ENCODE measurements at places on chromosomes 6 and 20.
A peak's percentile ranks its signal among the peaks of the same experiment; 100 is the strongest.

DNA sequence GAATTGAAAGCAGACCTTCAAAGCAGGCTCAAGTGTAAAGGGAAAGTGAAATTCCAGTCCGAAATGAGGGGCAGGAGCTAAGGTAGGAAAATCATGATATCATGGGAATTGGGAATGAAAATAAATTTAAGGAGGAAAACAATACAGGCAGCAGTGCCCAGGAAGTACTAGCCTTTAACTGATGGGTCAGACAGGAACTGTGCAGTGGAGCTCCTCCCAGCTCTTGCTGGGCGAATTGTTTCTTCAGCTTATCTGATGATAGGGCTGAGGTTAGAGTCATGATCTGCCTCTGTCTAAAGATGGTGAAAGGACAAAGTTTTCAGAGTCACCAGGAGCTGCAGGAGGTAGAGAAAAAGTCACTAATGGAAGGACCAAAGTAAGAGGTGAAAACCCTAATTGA, 457.9 kb upstream of the PTCHD4 start:
- DNase-seq = no peak

DNA sequence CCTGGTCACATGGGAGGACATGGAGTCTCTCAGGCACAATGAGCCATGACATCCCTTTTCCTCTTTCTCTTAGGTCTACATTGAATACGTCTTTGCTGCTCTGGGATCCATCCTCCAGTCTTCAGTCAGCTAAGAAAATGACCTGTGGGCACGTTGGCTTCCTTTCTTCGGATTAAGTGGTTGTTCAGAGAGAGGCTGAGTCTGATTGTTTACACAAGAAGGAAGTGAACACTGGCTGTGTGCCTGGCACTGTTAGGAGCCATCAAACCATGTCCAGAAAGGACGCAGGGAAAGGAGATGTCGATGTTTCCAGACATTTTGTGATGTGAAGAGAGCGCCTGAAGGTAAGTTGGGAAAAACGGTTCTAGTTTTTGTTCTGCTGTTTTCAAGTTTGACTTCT, 309.9 kb upstream of the CDYL start:
- DNase-seq = peak; percentile 19

DNA sequence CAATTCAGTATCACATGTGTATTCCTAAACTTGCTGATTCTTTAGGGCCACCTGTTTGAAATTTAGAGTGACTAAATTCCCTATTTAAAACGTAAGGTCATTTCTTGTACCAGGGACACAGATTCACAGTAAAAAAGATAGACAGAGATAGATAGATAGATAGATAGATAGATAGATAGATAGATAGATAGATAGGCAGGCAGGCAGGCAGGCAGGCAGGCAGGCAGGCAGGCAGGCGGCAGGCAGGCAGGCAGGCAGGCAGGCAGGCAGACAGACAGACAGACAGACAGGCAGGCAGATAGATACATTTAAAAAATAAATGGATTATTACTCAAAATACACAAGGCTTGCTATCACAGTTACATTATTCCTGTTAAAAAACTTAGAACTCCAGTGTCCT, 54.2 kb downstream of the AGPAT4 start:
- DNase-seq = no peak

DNA sequence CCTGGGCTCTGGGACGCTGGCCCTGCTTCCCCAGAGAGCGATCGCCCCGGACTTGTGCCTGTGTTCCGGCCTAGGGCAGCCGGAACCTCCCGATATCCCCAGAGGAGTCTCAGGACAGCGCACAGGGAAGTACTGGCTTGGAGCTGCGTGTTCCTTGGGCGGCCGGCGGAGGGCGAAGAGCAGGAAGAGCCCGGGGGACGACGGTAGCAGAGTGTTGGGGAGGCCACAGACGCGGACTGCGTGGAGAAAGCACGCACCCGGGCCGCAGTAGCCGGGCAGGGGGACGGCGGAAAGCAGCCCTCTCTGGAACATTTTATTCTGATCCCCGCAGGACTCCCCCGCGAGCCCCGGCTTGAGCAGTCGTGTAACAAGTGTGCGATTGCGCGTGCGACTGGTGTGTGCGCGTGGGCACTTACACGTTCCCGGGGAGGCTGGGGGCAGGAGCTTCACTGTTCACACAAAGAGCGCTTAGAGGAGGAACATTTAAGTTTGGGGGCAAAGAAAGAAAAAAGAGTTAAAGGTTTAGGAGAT, 36.1 kb downstream of the NCR2 start:
- DNase-seq = no peak

- DNase-seq = no peak
Observed at GRCh38 chr20:44809380-44810060, 826 bp downstream of the RIMS4 start.

DNA sequence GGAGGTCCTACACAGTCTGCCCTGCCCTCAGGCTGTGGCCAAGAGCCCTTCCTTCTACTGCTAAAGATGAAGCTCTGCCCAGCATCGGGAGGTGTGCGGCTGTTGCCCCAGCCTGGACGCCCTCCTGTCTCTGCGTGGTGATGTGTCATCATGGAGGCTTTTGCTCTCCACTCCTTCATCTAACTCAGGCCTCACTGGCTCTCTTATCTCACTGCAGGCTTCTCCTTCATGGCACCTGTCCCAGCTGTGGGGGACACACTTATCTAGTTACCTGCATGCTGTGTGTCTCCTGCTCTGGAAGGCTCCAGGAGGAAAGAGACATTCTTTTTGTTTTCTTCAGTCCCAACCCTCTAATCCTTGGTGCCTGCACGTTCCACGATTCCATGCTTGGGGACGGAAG, 89.1 kb downstream of the PSMG4 start:
- no peak for DNase-seq
